Urinary bladder (tissue), 4 donors: ENCODE measurements at places on chromosomes 2 and 18. TPM values are rescaled to one million over a fixed set of nuclear protein-coding genes. Genes with fewer than 3 reads are reported as not detected.

DNA sequence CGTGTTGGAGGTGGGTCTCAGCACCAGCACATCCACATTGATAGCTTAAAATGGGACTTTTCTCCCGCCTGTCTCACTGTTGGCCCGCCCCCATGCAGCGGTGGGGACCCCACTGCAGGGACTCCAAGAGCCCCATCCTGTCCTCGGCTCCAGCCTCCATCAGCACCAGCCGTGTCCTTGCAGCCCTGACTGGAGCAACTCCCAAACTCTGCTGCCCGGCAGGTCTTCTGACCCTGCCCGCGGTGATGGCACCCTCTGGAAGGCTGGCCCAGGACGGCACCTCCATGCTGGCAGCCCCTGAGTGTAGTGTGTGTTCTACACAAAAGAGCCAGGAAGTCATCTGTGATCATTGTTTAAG, 41.6 kb upstream of the KCNG2 start:
- no peak for DNase-seq

- no peak for DNase-seq
These were observed 45.0 kb upstream of the EML4 start for GRCh38 chr2:42124011-42124785.

DNA sequence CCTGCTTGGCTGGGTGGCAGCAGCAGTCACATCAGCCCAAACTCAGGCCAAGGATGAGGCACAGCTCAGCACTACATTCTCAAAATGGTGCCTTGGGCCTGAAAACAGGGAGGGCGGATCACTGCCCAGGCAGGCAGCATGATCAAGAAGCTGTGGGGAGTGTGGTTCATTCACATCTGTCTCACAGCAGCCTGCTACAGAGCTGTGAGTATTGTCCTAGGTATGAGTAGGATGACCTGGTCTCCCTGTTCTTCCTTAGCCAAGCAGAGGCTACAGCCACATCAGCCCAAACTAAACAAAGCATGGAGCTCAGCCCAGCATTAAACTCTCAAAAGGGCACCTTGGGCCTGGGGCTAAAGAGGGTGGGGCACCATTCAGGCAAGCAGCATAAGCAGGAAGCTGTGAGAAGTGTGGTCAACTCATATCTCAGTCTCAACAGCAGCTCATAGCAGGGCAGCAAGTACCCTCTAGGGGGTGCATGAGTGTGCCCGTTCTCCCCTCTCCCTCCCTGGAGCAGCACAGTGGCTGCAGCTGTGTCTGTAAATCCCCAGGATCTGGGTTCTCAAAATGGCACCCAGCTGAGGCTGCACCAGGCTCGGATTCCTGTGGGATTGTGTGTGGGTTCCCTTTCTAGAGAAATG, 139.6 kb downstream of the TRABD2A start:
- DNase-seq = no peak

RAB27B gene
- 19.8 TPM for total RNA-seq

MYO3B gene
- total RNA-seq = 2.8 TPM

- no peak for DNase-seq
These were observed 76.6 kb downstream of the TGOLN2 start for GRCh38 chr2:85251070-85251616.

NOTO gene
- total RNA-seq = not detected

DNA sequence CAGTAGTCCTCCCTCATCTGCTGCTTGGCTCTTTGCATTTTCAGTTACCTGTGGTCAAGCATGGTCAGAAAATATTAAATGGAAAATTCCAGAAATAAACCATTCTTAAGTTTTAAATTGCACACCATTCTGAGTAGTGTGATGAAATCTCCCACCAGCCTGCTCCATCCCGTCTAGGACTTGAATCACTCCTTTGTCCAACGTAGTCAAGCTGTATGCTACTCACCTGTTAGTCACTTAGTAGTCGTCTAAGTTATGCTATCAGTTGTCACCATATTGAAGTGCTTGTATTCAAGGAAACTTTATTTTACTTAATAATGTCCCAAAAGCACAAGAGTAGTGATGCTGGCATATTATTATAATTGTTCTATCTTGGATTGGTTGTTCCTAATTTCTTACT, 172.5 kb downstream of the FIGN start:
- no peak for DNase-seq

KANSL1L gene
- total RNA-seq = 92.5 TPM

- DNase-seq = no peak
These were observed 339.0 kb upstream of the ETAA1 start for GRCh38 chr2:67057901-67058703.

CYP27C1 gene
- total RNA-seq = 7.8 TPM

SLC1A4 gene
- total RNA-seq = 13.5 TPM

GRCh38 chr2:104969564-104969963, 68.3 kb upstream of the MRPS9 start:
- no peak for DNase-seq

LANCL1 gene
- 57.7 TPM for total RNA-seq

- DNase-seq = no peak
These were observed 448.7 kb downstream of the ERBB4 start for GRCh38 chr2:212089873-212090272.

- no peak for DNase-seq
These were observed 281.1 kb upstream of the NCKAP5 start for GRCh38 chr2:133849341-133849740.

DNA sequence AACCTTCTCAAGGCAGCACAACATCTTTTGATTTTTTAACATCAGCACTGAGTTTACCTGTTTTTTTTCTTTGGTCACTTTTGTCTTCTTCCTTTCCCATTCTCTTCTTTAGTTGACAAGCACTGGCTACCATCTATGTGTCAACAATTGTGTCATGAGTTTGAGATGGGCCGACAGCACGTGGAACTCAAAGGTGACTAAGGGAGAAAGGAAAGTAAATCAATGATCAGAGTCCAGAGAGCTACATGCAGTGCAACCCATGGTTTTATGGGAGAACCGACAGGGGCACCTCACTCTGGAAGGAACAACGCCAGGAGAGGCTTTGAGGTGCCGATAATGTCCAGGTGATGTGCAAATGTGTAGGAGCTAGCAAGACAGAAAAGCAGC, 755.5 kb downstream of the RNF144A start:
- no peak for DNase-seq

FAP gene
- total RNA-seq = 57.7 TPM

C2orf81 gene
- 0.74 TPM for total RNA-seq

TSPYL6 gene
- 0.16 TPM for total RNA-seq

PLCL1 gene
- 17.8 TPM for total RNA-seq

IL1RL1 gene
- 12.8 TPM for total RNA-seq

DNA sequence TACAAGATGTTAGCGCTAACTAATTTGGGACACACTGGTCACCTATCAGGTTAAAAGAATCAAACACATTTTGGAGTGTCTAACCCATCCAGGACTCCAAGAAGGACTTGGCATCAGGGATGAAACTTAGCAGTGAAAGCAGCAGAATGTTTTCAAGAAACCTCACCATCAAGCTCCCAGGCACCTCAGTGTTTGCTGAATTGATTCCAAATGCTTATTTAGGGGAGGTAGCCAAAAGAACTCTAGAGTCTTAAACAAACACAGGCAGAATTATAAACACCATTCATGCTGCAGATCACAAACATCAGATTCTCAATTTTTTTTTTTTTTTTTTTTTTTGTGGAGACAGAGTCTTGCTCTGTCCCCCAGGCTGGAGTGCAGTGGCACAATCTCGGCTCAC, 122.8 kb upstream of the UXS1 start:
- no peak for DNase-seq

DNA sequence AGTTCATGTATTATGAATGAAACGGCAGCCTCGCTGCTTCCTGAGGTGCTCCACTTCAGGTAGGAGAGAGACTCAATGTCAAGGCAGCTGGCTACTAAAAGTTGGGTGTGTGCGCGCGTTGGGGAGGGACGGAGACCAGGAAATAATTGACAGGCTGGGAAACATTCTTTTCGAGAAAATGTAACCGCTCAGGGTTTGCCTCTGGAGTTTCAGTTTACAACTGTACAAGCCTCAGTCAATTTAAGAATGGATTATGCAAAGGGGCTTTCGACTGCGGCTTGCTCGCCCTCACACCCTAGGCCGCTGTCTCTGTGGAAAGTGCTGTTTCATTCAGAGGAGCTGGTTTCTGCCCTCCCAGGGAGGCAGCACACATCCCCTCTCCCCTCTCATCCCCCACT, 4.4 kb upstream of the SPRED2 start:
- no peak for DNase-seq

DNA sequence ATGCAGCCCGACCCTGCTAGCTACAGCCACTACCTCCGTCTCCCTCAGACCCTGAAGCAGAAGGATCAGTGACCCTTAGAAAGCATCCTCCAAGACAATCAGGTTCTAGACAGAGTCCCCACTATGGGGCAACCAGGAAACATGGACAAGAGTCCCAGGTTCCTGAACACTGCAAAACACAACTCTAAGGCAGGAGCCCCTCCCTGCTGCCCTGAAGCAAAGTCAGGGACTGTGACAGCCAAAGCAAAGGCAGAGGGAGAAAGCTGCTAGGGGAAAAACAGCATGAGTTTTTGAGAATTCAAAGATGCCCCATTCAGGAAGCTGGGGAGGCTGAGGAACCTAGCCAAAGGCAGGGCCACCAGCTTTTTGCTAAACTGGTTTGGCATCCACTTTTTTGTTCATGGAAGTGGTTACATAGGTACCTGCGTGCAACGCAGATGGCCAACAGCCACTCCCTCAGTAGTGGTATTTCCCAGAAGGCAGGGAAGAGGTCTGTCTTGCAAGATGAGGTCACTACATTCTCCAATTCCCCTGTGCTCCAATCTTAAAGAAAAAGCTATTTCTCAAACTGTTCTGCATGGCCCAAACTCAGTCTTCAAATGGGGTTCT, 33.2 kb downstream of the MYO5B start:
- peak; percentile 23 for DNase-seq

DNA sequence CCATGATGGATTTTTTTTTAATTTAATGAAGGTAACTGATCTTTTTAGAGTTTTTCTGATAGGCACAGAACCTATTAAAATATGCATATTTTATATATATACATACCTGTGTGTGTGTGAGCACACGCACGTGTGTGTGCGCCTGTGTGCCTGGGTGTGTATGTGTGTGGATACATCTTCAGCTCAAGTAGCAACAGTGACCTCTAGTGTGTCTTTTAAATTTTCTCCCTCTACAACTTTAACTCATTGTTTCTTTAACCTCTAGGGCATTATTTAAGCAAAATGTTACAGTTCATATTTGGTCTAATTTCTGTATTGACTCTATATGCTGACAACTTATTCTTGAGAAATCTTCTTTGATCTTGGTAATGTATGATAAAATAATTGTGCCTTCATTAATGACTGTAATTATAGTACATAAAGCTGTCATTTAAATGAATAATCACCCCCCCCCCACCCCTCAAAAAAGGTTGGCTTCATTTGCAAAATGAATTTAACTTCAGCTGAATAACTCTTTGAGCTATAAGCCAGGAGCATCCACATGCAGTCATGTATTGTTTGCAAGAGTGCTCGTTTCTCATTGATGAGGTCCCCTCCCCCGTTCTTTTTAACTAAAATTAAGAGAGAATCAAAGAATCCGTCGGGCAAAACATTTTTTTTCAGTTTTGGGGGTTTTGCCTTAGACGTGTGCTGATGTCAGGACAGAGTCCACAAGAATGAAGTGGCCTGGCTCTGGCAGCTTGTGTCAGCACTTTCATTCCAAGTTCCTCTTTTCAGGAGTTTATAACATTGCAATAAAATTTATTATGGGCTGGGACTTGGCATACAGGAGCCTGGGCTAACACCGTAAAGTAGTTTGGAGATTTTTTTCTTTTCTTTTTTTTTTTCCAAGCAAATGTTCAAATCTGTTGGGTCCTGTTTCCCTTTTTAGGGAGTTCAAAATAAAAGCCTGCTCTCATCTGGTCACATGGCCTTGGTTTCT, 80.0 kb downstream of the ETAA1 start:
- peak; percentile 59 for DNase-seq

GRCh38 chr2:189834059-189834458, 49.8 kb downstream of the PMS1 start:
- no peak for DNase-seq

COL3A1 gene
- 20,765 TPM for total RNA-seq
